Bronchus fibroblast of lung (primary cell): ENCODE measurements at places on chromosomes 6 and 20. TPM values are rescaled to one million over a fixed set of nuclear protein-coding genes. Genes with fewer than 3 reads are reported as not detected.

The FAM120B gene
- 8.4 and 10.4 TPM in 2 replicates for total RNA-seq

The KIFC1 gene
- total RNA-seq = 75.8 and 81.9 TPM in 2 replicates

The CSTF1 gene
- 34.0 and 44.2 TPM in 2 replicates for total RNA-seq

The OR2B3 gene
- not detected in 2 replicates for total RNA-seq

The ADGRG6 gene
- total RNA-seq = 6.8 and 7.9 TPM in 2 replicates

The MYO6 gene
- 6.5 and 8.2 TPM in 2 replicates for total RNA-seq

The EEF1A2 gene
- 0.30 and 0.67 TPM in 2 replicates for total RNA-seq

The BPIFB2 gene
- total RNA-seq = not detected in 2 replicates

The PPT2 gene
- 12.2 and 13.6 TPM in 2 replicates for total RNA-seq

The SLC17A2 gene
- not detected in 2 replicates for total RNA-seq

The HAO1 gene
- not detected in 2 replicates for total RNA-seq

The MATN4 gene
- not detected in 2 replicates for total RNA-seq

The DDO gene
- total RNA-seq = 0.17 and 0.74 TPM in 2 replicates

The PGC gene
- total RNA-seq = not detected in 2 replicates

The FNDC11 gene
- total RNA-seq = 0.50 and 1.0 TPM in 2 replicates

The SYCP2L gene
- under 0.01 and 0.30 TPM in 2 replicates for total RNA-seq

The ZCCHC3 gene
- total RNA-seq = 16.2 and 20.0 TPM in 2 replicates

The PREX1 gene
- total RNA-seq = 3.5 and 3.6 TPM in 2 replicates

The GNMT gene
- total RNA-seq = not detected in 2 replicates

The SOX18 gene
- total RNA-seq = 0.17 TPM in 1 of 2 replicates, not detected in the other

The KIF6 gene
- under 0.01 and 0.17 TPM in 2 replicates for total RNA-seq

The GATA5 gene
- total RNA-seq = not detected in 2 replicates

The RBM38 gene
- 12.3 and 13.5 TPM in 2 replicates for total RNA-seq

The UFL1 gene
- total RNA-seq = 16.1 and 17.7 TPM in 2 replicates

The SPO11 gene
- not detected in 2 replicates for total RNA-seq

The BTN1A1 gene
- not detected in 2 replicates for total RNA-seq
